ENCODE measurements at places on chromosomes 4 and X.

GRCh38 chr4:185787926-185788679, 23.9 kb downstream of the SORBS2 start:
- DNase-seq: no peak

DNA sequence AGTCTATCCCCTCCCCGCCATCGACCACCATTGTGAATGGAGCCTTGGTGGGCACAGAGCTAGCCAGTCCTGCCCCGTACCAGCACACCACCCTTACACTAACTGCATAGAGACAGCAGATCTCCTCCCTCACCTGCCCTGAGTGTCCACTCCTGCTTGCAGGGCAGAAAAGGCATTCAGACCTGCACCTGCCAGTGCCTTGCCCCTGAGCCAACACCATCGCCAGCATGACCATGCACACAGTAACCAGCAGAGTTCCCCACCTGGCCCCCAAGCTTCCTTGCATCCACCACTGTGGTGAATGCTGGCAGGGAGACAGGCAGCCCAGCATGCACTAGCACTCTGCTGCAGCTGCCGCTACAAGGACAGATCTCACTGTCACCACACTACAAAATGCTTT, 397.1 kb downstream of the KLHL4 start:
- no peak for DNase-seq

GRCh38 chr4:55499495-55499894, 47.2 kb downstream of the CLOCK start:
- no peak for DNase-seq

DNA sequence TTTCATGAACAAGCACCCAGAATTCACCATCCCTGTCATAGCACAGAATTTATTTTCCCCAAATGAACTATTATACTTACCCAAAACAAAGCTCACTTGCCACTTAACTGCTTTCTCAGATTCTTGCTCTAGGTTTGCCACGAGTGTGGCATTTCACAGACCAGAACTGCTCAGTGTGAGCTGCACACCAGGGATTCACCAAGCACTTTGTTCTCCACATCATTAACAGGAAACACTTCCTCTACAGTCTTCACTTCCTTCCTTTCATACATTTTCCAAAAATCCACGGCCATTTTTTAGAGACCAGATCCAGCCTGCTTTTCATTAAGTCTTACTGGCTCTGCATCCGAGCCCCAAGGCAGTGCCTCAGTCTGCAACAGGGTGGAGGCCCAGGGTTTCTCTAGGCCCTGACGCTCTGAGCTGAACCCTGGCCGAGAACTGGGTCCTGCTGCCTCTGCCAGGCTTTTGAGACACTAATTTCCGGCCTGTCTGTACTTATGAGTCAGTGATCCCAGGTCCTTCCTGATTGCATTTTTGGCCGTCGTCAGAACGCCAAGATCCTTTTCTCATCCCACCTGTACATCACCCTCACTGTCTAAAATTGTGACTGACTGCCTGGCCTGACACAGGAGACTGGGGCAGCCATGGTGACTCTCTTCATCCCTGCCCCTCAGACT, 67.6 kb upstream of the MTNR1A start:
- DNase-seq: no peak

- DNase-seq: no peak
Observed at GRCh38 chr4:81557306-81557705, 85.6 kb upstream of the RASGEF1B start.

DNA sequence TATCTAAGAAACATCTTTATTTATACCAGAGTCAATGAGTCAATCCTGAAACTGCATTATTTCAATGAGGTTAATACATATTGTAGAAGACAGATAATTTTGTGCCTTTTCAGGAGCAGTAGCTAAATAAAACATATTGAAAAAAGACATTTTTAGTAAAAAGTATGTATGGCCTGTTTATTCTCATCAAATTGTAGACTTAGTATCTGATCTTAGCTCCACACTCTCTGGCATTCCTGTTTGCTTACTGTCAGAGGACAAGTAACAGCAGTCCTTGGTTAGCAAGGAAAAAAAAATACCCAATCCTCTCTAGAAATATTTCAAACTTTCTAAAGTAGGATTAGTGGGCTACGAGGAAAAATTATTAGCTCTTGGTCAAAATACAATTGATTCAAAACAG, 50.5 kb upstream of the GUCY1A1 start:
- DNase-seq: no peak

GRCh38 chr4:5050520-5051277, 581 bp upstream of the STK32B start:
- DNase-seq: no peak

- no peak for DNase-seq
Observed at GRCh38 chrX:119758731-119759247, 401 bp downstream of the SOWAHD start.

- no peak for DNase-seq
Observed at GRCh38 chr4:34043131-34043530, 2201.2 kb downstream of the ARAP2 start.

All from retinal pigment epithelial cell (primary cell).